OCI-LY7 (cell line): ENCODE measurements at places on chromosomes 3 and 15. TPM values are rescaled to one million over a fixed set of nuclear protein-coding genes. Genes with fewer than 3 reads are reported as not detected.

CCDC39 gene
- not detected in 2 replicates for total RNA-seq

MORF4L1 gene
- 284 and 286 TPM in 2 replicates for total RNA-seq

ESYT3 gene
- not detected in 2 replicates for total RNA-seq

ECE2 gene
- total RNA-seq = not detected in 2 replicates

MORC1 gene
- total RNA-seq = not detected in 2 replicates

CAPN3 gene
- total RNA-seq = 1.5 and 2.6 TPM in 2 replicates

XCR1 gene
- total RNA-seq = not detected in 2 replicates

ITPKA gene
- total RNA-seq = not detected in 2 replicates

HRG gene
- total RNA-seq = not detected in 2 replicates

DNA sequence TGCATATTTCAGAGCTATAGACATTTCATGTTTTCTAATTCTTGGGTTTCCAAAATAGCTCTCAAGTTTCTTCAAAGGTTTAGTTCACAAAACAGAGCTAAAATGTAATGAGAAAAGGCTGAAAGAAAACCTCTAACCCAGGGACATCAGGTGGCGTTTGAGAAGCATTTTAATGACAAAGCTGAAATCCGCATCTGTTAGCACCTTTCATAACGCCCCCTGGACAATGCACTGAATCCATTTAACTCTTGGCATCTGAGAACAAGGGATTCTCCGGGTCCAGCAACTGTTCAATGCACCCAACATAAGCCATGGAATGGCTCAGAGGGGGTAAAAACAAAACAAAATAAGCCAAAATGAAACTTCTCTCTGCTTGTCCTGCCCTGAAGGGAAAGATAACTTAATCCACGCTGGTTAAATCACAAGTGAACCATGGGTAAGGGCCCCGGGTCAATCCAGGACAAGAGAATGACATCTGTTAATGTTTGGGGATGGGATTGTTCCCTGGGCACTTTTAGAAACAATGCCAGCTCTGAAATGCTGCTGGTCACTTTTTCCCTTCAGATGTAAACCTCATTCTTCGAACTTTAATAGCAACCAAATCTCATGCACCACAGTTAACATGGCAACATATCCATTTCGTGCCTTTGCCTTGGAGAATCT lies 466.2 kb upstream of the ADAMTS9 start:
- DNase-seq = no peak

DNA sequence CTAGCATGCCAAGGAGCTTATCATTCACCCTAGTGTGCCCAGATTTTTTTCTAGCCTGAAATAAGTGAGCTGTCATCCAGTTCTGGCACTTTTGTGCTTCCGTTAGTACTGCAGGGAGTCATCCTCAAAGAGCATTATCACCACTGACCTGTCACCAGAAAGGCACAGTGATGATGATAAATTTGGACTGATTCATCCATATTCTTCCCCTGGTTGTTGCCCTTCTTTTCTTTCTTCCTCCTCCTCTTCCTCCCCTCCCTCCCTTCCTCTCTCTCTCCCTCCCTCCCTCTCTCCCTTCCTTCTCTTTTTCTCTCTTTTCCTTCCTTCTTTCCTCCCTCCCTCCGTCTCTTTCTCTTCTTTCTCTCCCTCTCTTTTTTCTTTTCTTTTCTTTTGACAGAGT lies 21.3 kb downstream of the SLC35G2 start:
- no peak for DNase-seq

GRCh38 chr15:51884517-51885236 lies 55.2 kb downstream of the TMOD3 start:
- no peak for DNase-seq

DNA sequence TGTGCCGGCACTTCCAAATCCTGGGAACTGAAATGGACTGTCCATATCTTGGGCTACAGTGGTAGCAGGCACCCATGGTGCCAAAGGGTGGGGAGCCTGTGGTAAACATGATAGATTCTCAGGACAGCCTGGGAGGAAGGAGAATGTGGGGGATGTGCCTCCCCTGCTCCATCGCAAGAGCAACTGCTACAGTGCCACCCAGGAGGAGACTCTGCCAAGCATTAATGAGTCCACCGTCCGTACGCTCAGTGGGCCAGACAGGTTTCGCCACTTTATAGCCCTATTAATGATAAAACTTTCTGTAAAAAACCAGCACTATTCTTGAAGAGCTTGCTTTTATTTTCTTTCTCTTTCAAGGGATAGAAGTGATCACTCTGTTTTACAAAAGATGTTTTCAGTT lies 75.2 kb downstream of the FMN1 start:
- no peak for DNase-seq

DNA sequence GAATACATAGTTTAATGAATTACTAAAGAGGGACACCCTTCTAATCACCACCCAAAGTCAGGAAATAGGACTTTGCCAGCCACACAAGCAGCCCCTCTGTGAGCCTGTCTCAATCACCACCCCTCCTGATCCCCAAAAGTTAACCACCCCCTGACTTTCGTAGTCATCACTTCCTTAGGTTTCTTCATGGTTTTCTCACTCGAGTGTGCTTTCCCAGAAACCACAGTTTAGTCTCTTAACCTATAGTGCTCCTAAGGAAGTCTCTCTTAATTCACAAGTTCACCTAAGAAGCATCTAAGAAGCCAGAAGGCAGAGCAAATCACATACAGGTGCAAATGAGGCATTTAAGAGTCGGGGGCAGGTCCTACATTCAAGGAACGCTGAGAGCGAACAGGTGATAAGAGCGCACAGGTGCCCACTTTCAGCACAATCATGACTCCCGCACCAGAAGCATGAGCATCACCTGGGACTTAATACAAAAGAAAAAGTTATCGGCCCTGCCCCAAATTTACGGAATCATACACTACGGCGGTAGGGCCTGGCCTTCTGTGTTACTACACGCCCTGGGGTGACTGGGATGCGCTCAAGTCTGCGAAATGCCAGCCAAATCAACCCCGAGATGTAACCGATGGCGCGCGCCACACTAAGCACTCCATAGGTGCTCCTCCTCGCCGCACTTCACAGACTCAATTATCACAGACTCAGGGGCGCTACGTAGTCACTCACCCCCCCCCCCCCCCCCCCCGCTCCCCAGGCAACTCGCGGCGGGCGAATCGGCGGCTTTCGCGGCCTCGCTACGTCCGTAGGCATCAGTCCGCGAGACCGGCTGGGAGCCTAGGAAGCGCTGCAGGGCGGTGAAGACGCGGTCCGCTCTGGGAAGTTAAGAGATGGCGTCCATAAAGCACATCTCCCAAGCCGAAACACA lies 815 bp downstream of the ULK4 start:
- peak; percentile 77 for DNase-seq

DNA sequence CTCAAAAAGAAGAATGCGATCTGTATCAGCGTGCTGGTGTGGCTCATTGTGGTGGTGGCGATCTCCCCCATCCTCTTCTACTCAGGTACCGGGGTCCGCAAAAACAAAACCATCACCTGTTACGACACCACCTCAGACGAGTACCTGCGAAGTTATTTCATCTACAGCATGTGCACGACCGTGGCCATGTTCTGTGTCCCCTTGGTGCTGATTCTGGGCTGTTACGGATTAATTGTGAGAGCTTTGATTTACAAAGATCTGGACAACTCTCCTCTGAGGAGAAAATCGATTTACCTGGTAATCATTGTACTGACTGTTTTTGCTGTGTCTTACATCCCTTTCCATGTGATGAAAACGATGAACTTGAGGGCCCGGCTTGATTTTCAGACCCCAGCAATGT lies 1.3 kb downstream of the P2RY1 start:
- no peak for DNase-seq

DNA sequence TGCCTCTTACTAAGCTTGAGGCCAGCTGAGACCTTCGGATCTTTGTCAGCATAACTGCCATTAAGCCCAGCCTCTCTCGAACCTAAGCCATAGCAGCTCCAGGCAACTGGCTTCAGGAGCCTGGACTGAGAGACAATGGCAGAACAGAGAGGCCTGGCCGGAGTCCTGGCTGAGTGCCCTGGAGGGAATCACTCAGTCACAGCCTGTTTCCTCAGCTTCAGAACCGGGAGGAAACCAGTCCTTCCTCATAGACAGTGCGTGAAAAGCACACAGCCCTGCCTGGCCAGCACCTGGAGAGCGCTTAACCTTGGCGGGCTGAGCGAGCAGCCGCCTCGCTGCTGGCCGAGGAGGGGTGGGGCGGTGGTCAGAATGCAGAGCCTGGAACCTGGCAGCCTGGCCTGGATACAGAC lies 21.6 kb downstream of the RNU5B-1 start:
- DNase-seq = no peak

GRCh38 chr15:39582977-39583595 lies 2.2 kb downstream of the THBS1 start:
- DNase-seq = no peak

DNA sequence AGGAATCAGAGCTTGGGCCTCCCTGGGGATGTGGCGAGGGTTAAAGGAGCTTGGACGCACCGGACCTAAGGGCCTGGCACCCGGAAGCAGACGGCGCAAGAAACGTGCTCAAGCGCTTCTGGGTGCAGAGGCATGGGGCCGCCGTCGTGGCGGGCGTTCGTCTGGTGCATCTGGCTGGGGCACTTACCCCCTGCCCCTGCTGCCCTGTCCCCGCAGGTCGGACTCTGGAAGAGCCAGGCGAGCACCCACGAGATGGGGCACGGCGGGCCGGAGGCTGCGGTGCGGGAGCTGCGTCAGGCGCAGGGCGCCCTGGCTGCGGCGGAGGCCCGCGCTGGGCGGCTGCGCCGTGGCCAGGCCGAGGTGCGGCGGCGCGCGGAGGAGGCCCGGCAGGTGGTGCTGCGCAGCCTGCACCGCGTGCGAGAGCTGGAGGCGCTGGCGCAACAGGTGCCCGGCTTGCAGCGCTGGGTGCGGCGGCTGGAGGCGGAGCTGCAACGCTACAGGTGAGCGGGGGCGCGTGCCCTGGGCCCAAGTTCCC lies 2.5 kb downstream of the EFCC1 start:
- DNase-seq = no peak

DNA sequence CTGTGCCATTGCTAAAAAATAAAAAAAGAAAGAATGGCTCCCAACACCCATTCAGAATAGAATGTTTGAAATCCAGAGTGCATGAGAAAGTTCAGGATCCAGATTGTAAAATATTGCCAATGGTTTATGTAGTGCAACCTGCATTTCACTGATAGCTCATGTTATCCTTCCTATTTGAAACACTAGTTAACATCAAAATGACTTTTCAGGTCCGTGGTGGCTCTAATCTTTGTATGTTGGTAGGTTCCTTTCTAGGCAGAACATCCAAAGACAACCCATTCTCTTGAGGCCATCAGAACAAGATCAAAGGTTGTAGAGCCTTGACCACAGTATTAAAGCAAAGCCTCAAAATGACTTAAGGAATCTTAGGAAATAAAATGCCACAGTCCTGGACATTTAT lies 51.0 kb downstream of the PLCL2 start:
- DNase-seq = no peak

GRCh38 chr15:41981371-41982132 lies 9.2 kb upstream of the EHD4 start:
- no peak for DNase-seq

DNA sequence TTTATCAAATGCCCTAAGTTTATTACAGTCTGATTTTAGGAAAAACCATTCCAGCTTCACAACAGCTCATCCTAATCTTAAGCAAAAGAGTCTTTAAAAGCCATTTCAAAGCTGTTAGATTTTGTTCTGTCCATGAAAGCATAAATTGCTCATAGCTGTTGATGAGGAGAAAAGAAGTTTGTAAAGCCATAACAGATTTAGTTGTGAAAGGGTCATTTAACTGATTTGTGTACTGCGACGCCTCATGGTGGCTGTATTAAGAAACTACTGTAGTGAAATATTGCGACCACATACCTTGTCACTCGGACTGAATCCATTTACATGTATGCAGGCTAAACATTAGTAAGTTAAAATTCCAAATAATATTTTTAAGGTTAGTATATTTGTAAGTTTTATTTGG lies 20.9 kb downstream of the BBX start:
- DNase-seq = peak; percentile 28

DNA sequence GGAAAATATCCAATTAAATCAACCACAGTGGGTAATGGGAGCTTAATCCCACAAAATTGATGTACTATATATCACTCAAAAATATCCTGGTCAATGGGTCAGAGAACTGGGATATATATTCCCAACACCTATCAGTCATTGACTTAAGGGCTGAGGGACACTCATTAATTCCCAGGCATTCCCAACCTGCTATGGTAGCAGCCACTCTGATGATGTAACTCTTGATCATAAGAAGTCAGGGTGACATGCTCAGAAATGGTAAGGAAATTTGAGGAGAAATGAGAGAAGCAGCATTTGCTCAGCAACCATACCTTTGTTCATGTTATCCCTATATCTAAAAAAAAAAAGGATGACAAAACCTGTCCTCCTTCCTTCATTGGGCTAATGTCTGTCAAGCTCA lies 3.1 kb upstream of the PLOD2 start:
- no peak for DNase-seq

DNA sequence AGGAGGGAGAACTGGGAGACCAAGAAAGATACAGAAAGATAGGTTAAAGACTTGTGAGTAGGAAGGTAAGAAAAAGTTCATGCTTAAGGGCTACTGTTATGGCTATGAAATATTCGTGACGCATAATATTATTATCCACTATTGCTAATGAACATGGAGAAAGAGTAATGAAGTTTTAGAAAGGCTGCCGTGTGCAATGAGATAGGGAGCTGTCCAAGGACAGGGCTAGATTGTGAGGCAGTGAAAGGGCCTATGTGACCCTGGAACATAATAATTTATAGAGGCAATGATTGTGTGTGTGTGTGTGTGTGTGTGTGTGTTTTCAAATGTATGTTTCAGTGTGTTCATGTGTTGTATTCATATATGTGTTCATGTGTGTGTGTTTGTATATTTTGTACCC lies 27.7 kb downstream of the MBNL1 start:
- DNase-seq = no peak

- no peak for DNase-seq
These were observed 76.6 kb downstream of the GSK3B start for GRCh38 chr3:120017692-120018091.

- DNase-seq = no peak
These were observed 18.5 kb upstream of the EID1 start for GRCh38 chr15:48859426-48859825.

- no peak for DNase-seq
These were observed 68.0 kb upstream of the SLC6A11 start for GRCh38 chr3:10748040-10748439.

DNA sequence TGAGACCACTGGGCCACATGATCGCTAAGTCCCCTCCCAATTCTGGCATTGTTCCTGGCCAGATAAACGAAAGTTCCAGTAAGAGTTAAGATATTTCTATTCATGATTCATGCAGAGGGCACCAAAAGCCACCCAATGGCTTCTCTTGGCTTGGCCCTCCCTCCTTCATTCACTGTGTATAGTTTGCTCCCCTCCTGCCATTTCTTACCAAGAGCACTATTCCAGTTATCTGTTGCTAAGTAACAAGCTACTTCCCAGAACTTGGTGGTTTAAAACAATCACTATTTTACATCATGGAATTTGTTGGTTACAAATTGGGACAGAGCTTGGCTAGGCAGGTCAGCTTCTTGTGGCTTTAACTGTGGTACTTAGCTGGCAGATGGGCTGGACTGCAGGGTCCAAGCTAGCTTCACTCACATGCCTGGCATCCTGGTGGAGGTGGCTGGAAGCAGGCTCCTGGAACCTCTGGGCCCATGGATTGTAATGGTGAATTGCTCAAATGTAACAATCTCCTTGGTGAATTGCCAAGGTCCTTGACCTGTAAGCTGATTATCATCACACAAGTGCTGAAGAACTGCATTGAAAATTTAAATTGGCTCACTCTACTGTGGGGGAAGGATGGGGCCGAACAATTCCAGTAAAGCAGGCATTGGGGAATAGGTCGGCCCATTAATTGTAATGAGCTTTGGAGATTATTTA lies 16.6 kb downstream of the EAF1 start:
- DNase-seq = no peak
